GM23338 (cell line): ENCODE measurements at places on chromosomes 4 and X.

DNA sequence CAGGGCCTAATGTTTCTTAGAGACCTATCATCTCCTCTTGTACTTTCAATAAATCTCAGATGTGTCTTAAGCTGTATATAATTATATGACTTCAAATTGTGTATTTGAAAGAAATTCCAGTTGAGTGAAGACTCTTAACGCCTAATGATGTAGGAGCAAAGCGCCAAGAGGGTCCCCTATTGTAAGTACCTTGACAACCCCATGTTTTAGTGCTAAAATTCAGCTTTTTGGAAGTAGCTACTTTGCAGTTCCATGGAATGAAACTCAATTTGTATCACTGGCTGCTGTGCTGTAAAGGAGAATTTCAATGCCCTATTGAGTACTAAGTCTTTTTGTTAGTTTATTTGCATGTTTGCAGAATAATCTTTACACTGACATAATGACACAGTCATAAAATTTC is 1826.6 kb upstream of the AGA start:
- DNase-seq, result no peak

- DNase-seq, result no peak
These were observed 126.6 kb upstream of the GYPA start for GRCh38 chr4:144267084-144267483.

- DNase-seq, result no peak
These were observed 645.8 kb upstream of the ATOH1 start for GRCh38 chr4:93182722-93183121.

- no peak for DNase-seq
These were observed 64.5 kb upstream of the H2AZ1 start for GRCh38 chr4:100014616-100015015.

DNA sequence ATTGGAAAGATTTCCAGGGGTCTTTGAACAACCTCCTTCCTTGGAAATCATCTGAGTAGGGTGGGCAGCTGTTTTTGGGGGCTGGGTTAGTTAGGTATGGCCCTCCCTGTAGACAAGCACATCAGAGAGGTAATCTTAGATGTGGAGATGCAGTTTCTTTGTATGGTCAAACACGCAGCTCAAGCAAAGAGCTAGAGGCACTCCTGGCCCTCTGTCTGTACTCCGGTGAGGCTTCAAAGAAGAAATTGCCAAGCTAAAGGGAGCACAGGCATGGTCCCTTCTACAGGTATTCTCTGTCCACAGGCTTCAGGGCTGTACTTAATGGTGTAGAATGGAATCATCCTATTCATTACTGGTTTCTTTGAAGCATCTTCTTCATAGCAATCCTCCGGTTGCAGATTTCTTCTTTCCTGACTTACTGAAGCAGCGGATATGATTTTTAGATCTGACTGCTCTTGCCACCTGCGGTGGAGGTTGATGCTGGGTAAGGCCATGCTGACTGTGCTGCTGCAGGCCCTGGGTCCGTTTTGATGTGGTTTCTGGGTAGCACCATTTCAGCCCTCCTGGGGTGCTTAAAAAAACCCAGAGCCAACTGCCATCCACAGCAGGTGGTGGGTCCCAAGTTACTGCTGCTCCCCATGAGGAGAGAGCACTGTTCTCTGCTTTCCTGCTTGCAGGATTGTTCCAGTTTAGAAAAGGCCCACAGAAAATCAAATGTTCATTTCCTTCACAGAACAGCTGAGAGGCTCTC is 318.9 kb upstream of the GATB start:
- DNase-seq, result no peak

GRCh38 chr4:190020790-190021717 is 6.0 kb downstream of the FRG2 start:
- DNase-seq, result peak; percentile 92

DNA sequence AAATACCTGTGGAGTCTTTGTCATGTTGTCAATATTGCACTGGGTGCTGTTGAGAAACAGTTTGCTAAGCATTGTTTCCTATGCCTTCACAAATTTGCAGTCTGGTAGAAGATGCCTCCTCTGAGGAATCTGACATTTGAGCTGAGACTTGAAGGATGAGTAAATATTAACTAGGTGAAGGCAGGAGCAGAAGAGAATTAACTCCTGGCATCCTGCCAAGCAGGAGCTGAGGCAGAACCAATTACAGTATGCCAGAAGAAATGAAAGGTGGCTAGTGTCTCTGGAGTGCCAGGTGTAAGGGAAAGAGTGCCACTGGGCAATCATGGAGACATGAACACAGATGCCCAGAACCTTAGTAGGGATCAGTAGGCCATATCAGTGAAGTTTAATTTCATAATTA is 1778.2 kb upstream of the PCDH10 start:
- DNase-seq, result no peak

GRCh38 chr4:94410678-94411206 is 41.0 kb upstream of the PDLIM5 start:
- DNase-seq, result no peak

DNA sequence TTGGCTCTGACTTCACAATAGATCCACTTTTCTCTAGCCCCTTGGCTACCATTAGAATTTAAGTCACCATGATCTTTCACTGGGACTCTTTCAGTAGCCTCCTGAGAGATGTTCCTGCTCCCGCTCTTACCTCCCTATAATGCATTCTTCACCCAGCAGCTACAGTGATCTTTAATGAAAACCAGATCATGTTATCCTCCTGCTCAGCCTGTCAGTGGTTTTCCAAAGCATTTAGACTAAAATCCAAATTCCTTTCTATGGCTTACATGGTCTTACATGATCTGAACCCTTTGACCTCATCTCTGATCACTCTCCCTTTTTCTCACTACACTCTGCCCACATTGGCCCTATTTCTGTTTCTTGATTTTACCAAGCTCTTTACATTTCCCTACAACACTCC is 18.3 kb upstream of the RPS6KA3 start:
- DNase-seq, result no peak

DNA sequence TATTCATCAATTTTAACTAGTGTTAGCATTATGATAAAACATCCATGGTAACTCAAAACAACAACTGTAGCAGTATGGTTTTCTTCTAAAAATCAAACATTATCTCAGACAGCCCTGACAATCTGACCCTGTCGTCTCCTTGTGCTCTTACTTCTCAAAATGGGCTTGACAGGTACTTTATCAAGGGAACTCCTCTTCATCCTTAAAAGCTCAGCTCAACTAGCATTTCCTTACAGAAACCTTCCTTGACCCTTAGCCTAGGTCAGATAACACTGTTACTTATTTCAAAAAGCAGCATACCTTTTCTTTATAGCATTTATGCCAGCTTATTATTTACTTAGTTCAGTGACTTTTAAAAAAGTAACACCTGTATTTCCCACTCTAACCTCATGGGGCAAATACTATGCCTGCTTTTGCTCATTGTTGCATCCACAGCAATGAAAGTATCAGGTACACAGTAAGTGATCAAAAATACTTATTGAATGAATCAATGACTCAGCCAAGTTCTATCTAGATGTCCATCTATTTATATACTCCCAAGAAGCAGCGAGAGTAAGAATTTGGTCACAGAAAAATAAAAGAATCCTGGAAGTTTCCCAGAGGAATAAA is 41.9 kb downstream of the ADAMTS3 start:
- no peak for DNase-seq

- peak; percentile 89 for DNase-seq
These were observed 667.6 kb downstream of the PCDH18 start for GRCh38 chr4:136864604-136865185.

DNA sequence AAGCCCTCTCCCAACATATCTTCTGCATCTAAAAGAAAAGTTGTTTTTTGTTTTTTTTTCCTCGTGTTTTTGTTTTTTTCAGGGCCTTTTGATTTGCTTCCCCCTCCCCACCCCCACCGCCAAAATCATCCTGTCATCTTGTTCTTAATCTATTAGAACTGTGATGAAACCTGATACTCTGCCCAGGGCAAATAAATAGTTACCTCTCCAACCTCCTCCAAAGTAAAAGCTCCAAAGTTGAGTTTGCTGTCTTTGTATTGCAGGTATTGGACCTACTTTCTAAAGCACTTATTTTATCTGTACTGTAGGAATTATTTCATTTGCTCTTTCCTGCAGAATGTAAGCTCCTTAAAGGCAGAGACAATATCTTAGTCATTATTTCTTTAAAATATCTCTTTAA is 172.9 kb downstream of the SOWAHB start:
- no peak for DNase-seq

DNA sequence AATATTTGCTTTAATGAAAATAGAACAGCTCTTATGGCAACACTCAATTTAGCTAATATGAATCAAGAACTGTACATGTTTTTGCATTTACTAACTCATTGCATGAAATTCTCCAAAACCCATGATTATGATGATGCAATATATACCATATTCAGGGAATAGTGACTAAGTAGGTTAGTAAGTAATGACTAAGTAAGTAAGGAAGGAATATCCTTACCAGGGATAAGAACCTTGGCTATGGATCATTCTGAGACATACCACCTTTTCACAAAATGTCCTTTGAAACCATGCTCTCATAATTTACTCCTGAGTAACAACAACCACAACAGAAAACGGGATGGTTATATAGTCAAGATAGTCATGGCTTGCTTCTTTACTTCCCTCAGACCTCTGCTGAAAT is 1513.0 kb downstream of the STIM2 start:
- DNase-seq, result no peak

- no peak for DNase-seq
These were observed 231.8 kb upstream of the GPRIN3 start for GRCh38 chr4:89539374-89539773.

GRCh38 chr4:118279328-118279727 is 73.5 kb downstream of the PRSS12 start:
- DNase-seq, result no peak

DNA sequence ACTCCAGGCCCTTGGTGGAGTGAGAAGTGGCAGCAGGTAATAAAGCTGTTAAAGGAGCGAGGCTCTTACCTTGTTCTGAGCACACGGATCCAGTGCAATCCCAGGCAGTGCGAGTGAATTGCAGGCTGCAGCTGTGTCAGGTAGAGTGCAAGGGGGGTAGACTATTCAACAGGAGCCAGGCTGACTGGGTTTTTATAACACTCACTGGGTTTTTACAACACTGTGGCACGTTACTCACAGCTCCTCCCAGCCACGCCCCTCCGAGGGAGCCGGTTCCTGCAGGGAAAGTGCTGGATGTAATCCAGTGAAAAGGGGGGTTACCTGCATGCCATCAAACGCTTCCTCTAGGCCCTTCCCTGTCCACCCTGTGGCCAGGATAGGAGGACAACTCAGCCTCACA is 358 bp downstream of the FGFBP1 start:
- DNase-seq, result peak; percentile 48

GRCh38 chr4:18578307-18578706 is 556.8 kb upstream of the LCORL start:
- DNase-seq, result no peak

DNA sequence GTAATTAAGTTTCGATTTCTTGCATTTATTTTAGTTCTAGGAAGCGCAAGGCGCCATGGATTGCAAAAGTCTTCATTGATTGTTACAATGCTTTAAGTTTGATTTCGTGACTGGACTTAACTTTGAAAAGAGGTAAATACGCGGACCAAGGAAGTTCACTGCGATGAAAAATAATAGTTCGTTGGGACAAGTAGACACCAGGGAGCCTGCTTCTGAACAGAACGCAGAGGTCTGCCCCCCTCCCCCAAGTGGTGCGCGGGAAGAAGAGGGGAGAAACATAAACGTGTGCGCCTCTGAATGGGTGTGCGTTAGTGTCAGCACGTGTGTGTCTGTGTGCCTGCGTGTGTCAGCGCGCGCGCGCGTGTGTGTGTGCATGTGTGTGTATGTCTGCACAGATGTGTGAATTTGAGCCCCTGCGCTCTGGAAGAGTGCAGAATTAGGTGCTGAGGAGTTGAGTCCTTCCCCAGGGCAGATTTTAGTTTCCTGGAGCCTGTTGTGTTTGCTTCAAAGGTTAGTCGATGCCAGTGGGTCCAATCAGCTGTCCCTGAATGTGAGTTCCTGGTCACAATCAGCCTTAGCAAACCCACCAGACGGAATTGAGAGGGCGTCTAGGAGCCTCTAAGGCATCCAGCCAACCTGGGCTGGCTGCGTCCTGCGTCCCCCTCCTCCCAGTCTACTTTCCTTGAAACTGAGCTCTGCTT is 5.8 kb upstream of the POU4F2 start:
- no peak for DNase-seq

GRCh38 chr4:60389633-60390032 is 810.5 kb upstream of the ADGRL3 start:
- DNase-seq, result peak; percentile 57

DNA sequence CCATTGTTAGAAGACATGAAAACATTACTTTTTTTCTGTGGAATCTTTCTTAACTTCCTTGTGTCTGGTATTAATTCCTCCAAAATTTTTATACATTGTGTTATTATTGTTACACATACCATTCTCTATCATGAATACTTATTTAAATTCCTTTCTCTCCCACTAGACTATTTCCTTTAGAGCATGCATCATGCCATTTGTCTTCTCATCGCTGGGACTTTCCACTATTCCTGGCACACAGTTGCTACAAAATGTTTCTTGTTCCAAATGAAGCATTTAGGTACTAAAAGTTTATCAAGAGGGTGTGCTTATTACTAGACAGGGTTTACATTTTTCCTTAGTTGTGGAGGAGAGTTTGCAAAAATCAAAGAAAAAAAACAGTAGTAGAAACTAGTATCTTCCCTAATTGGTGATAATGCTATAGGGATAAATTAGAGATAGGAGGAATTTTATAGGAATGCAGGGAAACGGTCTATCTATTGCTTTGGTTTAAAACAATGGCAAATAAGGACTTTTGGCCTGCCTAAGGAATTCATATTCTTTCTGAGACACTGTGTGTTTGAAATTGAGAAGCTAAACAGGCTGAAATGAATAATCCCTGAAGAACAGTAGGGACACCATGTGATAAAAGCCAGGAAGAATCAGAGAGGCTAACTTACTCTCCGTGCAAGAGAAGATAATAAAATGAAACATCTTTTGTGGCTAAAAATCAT is 187.5 kb upstream of the TBC1D9 start:
- no peak for DNase-seq

DNA sequence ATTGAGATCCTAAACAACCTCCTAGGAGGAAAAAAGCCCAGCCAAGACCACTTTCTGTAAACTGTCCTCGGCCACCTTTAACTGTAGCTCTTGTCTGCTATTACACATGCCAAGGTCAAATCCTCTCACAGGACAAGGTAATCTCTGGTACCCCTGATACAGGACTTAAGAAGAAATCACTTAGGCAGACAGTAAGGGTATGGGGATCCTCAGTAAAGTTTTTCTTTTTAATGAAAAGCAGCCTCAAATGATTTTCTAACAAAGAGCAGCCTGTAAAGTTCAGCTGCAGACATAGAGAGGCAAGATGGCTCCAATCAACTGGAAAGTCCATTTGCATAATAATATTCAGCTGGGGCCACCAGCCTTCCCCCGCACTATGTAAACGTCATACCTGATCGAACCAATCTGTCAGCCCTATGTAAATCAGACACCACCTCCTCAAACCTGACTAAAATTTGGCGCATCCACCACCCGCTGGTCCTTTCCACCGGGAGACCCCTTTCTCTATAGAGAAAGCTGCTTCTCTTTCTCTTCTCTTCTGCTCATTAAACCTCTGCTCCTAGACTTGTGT is 14.6 kb upstream of the MPP1 start:
- peak; percentile 43 for DNase-seq

GRCh38 chr4:183105092-183105491 is 6.0 kb downstream of the WWC2 start:
- DNase-seq, result peak; percentile 71
